ENCODE measurements at places on chromosomes 5 and 9. TPM values are rescaled to one million over a fixed set of nuclear protein-coding genes. Genes with fewer than 3 reads are reported as not detected.

The BSPRY gene
- total RNA-seq: not detected

The INSL6 gene
- not detected for total RNA-seq

The TAF11L4 gene
- total RNA-seq: not detected

DNA sequence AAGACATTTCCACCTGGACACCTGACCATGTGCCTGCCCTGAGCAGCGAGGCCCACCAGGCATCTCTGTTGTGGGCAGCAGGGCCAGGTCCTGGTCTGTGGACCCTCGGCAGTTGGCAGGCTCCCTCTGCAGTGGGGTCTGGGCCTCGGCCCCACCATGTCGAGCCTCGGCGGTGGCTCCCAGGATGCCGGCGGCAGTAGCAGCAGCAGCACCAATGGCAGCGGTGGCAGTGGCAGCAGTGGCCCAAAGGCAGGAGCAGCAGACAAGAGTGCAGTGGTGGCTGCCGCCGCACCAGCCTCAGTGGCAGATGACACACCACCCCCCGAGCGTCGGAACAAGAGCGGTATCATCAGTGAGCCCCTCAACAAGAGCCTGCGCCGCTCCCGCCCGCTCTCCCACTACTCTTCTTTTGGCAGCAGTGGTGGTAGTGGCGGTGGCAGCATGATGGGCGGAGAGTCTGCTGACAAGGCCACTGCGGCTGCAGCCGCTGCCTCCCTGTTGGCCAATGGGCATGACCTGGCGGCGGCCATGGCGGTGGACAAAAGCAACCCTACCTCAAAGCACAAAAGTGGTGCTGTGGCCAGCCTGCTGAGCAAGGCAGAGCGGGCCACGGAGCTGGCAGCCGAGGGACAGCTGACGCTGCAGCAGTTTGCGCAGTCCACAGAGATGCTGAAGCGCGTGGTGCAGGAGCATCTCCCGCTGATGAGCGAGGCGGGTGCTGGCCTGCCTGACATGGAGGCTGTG, 32.4 kb downstream of the CXXC5 start:
- no peak for DNase-seq

DNA sequence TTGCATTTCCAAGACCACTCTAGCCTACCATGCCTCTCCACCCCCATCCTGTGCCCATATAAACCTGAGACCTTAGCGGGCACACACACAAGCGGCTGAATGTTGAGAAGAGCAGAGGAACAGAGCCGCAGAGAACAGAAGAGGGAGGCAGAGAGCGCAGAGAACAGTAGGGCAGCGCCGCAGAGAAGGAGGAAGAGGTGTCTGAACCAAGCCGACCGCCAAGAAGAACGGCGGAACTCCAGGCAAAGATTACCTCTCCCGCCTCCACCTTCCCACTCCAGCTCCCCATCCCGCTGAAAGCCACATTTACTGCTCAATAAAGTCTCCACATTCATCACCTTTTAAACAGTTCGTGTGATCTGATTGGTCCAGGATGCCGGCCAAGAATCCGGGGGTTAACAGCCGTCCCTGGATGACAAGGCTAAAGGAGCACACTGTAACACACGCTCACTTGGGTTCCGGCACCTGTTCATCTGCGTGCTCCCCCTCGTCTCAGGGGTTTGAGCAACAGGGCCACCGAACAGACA, 33.2 kb downstream of the GRIN3A start:
- DNase-seq: no peak
